CD4-positive, alpha-beta T cell treated with Interleukin-17A for 1 hour (primary cell): ENCODE measurements at places on chromosomes 7 and 10.

DNA sequence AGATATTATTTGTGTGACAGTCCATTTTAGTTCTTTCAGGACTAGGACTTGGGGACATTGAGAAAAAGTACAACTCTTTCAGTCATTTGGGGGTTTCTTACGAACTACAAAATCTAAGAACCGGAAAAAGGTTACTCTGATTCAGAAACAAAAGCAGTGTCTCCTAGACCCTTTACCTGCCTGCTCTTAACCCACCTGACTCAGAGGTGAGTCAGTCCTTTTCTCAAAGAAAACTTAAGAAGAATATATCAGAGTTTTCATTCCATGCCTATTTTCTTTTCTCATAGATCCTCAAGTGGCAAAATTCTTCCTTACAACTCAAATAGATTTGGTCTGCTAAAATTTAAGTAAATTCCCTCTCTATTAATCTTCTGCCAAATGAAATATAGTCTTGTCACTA, 114.9 kb upstream of the PTN start:
- no peak for DNase-seq

- no peak for DNase-seq
Observed at GRCh38 chr10:96093948-96094347, 36.1 kb upstream of the ZNF518A start.

DNA sequence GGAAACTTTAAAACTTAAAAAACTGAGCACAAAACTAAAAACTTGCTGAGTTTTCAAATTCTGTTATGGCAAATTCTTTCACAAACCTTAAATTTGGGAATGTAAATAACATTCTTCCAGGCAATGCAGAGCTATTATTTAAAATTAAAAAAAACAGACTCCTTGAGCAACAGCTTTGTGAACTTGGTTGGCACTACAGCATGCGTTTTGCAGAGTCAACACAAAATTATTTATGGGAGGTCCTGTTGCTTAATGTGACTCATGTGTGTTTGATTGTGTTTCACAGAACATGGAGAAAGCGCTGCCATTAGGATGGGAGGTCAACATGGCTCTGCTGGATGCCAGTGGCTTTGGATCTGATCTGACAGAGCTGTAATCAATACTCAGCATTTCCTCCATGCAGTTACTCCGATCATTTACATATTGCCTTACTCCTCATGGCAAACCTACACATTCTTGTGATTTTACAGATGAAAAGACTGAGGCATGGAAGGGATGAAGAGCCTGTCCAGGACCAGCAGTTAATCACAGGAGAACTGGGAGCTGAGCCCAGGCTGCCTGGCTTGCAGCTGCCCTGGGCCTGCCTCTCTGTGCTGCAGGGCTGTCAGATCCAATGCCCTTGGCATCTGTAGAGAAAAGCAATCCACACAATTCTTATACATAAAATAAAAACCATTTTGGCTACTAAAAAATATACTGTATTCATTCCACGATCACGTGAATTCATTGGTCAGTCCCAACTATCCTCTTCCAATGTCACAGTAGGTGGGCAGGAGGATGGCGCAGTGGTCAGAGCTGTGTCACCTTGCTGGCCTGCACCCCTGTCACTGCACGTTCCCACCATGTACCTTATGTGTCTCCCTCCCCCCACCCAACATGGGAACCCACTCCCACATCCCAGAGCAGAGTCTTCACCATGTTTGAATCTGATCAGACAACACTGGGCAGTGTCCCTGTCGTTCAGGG, 200.9 kb downstream of the CXCL12 start:
- no peak for DNase-seq

GRCh38 chr10:81008726-81009125, 471.0 kb downstream of the SH2D4B start:
- no peak for DNase-seq

DNA sequence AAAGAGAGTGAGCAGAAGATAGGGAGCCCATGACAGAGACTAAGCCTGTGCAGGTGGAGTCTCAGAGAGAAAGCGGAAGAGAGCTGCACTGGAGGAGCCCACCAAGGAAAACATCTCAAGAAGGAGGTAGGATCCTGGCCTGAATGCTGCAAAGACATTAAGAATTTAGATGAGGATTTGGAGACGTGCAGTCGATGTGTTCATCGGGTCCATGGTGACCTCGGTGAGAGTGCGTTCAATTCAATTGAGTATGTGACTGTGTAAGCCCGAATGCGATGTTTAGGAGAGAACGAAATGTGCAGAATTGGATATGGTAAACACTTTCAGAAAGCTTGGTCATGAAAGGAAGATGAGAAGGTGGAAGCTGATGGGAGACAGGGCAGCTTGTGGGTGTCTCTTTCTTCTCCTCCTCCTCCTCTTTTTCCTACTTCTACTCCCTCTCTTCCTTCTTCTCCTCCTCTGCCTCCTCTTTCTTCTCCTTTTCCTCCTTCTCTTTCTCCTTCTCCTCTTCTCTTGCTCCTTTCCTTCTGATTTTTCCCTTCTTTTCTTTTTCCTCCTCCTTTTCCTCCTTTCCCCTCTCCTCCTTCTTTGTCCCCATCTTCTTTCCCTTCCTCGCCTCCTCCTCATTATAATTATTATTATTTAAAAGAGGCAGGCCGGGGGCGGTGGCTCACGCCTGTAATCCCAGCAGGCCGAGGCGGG, 276.0 kb downstream of the RPS24 start:
- no peak for DNase-seq

GRCh38 chr10:9294132-9294663, 1239.7 kb downstream of the GATA3 start:
- DNase-seq = no peak
